ENCODE measurements at places on chromosomes 12 and 14.

DNA sequence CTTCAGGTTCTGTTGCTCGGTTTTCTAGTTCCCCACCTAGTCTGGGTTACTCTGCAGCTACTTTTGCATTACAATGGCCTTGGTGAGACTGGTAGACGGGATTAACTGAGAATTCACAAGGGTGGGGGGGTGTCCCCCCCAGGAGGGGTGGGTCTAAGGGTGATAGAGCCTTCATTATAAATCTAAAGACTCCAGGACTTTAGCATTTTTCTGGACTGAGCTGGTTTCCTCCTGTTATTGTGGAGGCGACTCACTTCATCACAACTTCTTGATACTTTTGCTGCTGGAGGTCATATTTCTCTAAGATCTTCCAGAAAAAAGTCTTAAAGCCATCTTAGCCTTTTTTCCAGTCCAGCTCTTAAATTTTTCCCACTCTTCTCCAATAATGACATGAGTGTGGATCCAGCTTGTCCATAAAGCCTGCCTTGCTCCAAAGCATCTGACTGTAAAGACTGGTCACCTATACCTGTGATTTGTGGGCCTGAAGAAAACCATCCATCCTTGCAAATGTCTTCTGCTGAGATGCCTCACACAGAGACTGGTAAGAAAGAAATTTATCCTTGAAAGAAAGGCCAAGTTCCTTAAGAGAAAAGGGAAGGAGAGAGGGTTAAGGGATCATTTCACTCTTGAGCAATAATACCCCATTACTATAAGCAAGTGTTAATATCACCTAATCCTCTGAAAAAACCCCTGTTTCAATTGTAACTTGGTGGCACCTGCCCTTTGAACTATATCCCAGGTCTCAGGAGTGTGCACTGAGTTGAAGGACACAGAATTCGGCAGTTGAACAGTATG lies 19.7 kb upstream of the SLC2A14 start:
- no peak for DNase-seq

- no peak for DNase-seq
Measured at GRCh38 chr12:40225337-40225983, 663 bp downstream of the LRRK2 start.

- DNase-seq, result no peak
Measured at GRCh38 chr14:72755766-72756165, 138.1 kb downstream of the DPF3 start.

DNA sequence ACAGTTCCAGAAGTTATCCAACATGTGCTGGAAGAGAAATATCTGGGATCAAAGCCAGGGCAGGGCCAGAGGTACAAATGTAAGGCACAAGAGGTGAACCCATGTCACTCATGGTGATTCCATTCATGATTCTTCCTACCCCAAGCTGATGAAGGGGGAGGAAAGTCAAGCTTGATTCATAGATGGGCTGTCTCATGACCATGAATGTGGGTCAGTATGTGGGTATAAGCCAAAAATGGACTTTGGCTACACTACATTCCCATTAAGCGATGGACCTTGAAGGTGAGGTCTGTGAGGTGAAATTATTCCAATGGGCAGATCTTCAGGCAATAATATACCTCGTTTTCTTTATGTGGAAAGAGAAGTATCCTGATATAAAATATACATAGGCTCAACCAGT lies 217.1 kb downstream of the BTG1 start:
- DNase-seq, result no peak
